ENCODE measurements at places on chromosomes 2 and 18.

- DNase-seq = peak; percentile 51
Observed at GRCh38 chr2:193793914-193794313, 1599.2 kb upstream of the TMEFF2 start.

DNA sequence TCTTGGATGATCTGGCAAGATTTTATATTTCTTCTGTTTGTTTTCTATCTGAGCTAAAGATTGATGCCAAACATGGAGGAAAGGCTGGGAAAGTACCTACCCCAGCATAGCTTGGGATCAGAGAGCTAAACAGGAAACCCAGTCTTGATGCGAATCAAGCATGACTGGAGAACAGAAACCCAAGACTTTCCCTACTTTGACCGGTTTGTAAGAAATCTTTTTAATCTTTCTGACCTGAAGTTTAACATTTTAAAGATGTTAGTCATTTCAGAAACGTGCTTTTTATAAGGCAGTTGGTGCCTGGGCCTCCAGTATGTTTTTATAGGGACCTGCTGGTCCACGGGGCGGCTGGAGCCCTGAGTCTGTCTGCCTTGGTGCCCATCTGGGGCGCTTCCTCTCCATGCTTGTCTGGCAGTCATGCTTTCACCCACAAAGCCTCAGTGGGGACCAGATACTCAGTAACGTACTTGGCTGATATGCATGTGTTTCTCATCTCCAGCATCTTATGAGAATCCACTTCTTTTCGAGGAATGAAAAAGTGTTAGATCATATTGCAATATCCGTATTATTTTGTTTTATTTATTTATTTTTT, 266.5 kb downstream of the PTGR3 start:
- DNase-seq = no peak

DNA sequence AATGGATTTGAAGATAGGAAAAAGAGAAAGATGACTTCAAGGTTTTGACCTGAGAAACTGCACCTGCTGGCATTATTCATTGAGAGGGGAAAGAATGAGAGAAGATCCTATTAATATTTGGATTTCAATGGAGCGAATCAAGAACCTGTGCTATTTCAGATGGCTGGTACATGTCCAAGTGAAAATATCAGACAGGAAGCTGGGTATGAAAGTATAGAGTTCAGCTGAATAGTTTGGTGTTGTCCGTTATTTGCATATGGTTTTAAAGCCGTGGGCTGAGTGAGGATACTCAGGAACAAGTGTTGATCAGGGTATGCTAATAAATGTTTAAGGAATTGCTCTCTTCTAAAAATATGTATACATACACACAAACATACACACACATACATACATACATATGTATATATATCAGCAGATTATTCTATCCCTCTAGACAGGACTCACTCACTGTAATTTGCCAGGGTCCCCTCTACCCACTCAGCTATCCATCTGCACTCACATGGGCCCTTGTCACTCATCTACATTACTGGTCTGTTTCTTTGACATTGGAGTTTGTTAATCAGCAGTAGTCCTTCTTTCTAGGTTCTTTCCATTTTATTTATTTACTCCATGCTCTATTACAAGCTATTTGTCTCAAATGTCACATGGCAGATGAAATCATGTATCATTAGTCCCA, 33.9 kb upstream of the IKZF2 start:
- DNase-seq = no peak

- DNase-seq = no peak
Observed at GRCh38 chr2:11103984-11104793, 51.1 kb upstream of the SLC66A3 start.

- DNase-seq = no peak
Observed at GRCh38 chr2:233084488-233084887, 24.3 kb downstream of the INPP5D start.

DNA sequence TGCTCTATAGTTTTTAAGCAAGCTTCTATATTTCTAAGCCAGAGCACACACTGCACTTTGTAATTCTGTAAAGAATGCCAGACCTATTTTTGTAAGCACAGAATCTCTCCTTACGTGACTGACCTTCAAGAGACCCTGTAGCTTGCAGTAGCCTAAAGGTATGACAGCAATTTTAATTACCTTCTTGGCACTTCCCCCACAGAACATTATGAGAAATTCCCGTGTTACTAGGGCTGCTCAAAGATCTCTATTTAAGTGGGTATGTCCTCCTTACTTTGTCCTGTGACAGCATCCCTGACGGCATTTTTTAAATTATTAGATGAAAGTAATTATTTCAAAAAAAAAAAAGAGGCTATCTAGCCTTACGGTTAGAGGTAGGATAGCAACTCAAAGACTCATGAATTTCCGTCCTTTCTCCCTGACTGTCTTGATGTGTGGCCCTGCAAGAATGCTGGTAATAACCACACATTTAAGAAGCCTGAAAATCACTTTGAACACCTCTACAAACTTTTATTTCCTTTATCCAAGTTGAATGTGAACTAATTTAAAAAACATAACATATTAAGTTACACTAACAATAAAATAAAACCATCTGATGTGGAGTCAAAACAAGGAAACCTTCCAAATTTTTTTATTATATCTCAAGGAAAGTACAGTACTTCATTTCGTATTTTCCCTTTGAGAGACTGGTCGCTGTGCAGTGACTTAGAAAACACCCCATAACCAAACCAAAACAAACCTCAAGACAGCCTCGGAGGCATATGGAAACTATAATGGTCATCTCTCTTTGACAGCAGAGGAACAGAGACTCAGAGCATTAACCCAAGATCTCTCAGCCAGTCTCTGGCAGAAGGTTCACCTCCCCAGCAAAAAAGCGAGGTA, 54.9 kb downstream of the THUMPD2 start:
- no peak for DNase-seq

DNA sequence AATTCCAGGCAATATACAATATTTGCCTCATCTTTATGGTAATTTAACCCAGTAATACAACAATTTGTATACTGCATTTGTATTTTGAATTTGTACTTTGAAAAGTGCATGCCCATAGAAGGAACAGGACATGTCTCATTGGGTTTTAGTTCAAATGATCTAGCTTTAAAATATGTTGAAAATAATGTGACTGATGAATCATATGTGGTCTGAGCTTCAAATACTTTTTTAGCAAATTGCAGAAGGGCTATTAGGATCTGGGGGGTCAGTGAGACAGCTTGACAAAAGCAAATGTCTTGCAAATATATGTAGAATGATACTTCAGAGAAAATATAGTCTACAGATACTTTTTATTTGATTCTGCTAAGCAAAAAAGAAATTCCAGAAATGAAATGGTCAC, 248.9 kb downstream of the DCC start:
- DNase-seq = no peak

- DNase-seq = no peak
Observed at GRCh38 chr2:176819306-176819705, 393.3 kb upstream of the HNRNPA3 start.

GRCh38 chr18:72822202-72822601, 45.6 kb downstream of the NETO1 start:
- DNase-seq = no peak

- no peak for DNase-seq
Observed at GRCh38 chr18:41939326-41939725, 15.7 kb upstream of the PIK3C3 start.

DNA sequence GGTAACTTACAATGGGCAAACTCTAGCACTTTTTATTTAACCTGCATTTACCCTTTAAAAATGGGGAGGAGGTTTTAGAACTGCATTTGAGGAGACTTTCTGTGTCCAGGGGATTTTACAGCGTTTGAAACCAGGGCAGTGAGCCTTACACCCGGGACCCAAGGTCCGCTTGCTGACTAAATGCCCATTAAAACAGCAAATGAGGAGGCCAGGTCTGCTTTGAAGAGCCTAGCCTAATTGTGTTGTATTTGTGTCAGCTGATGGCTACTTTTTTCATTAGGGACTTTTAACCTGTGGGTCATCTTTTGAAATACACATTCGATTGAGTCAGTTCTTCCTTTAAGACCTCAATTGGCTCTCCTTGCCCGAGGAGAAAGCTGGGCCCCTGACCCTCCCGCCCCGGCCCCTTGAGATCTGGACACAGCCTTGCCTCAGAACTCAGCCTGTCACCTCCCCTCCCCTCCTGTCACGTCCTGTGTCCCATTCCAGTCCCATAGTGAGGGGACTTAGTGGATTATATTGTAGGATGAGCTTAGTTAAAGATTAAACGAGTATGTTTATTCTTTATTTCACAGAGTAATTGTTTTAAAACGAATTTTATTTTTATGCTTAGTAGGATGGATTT, 69.0 kb downstream of the KLHL29 start:
- no peak for DNase-seq

Measured in non-pigmented ciliary epithelial cell (primary cell).